GM12891 (cell line): ENCODE measurements at places on chromosomes 16 and 17.

DNA sequence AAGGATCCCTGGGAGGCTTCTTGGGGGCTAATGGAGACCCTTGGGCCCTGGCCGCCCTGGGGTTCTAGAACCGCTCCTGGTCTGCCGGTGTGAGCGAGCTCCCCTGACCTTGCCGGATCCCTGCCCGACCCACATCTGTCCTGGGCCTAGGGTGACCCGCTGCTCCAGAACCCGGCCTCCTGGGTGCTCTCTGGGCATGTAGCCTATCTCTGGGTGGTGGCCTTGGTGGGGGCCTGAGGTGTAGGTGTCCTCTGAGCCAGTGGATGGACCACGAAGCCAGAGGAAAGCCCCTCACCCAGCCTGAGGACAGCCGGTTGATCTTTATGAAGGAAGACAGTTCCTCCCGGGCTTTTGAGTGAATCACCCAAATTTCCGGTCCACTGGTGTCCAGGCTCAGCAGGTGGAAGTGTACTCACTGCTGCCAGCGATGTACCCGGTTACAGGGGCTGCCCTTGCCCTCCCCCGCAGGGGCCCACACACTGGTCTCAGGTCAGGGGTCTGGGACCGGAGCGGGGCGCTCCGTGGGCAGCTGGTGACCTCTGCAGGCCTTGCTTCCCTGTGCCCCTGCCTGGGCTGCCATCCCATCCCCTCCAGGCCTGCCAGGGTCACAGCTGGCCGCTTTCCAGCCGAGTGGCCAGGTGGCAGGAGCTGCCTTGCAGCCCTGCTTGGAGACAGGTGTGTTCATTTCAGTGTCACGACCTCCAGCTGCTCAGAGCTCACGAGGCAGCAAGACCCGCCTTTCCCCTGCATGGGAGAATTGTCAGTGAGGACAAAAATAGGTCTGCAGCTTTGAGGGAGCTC, 10.5 kb upstream of the GSE1 start:
- no peak for DNase-seq

DNA sequence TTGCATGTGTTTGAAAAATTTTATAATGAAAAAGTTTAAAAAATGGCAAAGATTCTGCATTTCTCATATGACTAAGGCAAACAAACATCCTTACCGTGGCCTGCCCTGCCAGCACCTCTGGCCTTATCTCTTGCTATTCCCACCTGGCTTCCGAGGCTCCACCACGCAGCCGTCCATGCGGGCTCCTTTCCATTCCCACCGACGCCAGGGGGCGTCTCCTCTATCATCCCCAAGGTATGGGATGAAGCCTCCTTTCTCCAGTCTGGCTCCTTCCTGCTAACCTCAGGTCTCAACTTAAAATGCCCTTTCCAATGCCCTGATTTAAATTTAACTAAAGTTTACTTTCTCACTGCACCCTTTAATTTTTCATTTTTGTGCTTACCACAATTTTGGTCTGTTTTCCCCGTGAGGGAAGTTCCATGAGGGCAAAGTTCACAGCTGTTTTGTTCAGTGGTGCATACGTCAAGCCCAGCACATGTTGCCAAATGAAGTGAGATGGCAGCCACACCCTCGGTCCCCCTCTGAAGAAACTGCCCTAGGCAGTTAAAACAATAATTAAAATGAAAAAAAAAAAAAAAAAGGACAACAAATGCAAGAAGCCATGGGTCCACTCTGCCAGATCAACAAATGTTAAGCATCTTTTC, 13.3 kb upstream of the SDK2 start:
- DNase-seq: no peak

DNA sequence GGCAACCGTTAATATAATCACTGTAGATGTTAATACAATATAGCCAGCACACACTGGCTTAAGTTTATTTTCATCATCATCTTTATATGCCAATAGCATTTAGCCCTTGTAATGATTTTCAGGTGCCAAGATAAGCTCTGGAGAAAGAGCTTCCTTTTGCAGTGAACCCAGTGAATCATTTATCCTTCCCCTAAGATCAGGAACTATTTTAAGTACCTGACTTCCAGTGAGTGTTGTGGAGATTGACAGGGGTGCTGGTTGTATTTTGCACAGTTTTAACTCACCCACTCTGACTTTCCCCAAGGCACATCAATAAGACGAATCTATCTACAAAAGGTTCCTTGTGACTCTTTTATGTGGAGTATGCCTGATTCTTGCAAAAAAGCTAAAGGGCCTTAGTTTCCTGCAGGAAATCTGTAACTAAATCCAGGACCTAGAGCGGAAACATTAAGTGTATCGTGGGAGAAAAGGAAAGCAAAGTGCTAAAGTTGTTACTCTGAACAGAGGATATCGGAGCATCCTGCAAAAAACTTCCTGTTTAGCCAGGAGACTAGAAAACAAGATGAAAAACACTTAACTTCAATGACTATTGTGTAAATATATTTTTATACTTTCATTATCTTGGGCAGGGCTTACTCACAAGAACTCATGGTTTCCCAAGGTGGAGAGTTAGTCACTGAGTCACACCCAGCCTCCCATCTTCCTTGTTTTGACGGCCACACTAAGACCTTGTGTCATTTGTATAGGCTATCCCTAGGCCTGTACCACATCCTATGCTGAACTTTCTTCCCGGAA, 183.6 kb downstream of the MAP2K6 start:
- DNase-seq: no peak

DNA sequence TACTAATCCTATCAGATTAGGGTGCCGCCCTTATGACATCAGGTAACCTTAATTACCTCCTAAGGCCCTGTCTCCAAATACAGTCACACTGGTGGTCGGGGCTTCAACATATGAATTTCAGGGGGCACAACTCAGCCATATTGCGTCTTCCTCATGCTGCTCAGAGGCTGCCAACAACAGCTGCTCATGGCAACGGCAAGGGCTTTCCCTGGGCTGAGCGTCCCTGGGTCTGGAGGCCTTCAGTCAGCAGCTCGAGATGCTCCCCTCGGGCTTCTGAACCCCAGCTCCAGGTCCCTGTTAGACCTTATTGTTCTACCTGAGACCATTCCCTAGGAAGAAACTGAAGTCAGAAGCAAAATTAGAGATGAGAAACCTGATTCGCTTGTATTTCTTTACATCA, 157.2 kb downstream of the TMEM132E start:
- DNase-seq: no peak

DNA sequence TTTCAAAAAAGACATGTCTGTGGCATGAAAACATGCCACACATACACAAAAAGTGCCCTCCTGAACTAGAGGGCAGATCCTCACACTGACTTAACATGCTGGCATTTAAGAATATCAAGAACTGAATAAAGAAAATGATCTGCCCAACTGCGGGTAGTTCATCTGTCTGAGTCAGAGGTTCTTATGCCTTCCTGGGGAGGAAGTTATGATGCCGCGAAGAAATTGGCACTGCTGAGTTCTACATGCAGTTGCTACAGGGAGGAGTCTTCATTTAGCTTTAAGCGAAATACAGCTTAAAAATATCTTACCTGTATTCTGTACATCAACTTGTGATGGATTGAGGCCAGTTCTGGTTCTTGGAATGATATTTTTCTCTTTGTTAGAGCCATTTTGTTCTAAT, 6.3 kb downstream of the ALDH3A2 start:
- DNase-seq: no peak

GRCh38 chr16:31531096-31531495, 3.4 kb downstream of the AHSP start:
- no peak for DNase-seq

DNA sequence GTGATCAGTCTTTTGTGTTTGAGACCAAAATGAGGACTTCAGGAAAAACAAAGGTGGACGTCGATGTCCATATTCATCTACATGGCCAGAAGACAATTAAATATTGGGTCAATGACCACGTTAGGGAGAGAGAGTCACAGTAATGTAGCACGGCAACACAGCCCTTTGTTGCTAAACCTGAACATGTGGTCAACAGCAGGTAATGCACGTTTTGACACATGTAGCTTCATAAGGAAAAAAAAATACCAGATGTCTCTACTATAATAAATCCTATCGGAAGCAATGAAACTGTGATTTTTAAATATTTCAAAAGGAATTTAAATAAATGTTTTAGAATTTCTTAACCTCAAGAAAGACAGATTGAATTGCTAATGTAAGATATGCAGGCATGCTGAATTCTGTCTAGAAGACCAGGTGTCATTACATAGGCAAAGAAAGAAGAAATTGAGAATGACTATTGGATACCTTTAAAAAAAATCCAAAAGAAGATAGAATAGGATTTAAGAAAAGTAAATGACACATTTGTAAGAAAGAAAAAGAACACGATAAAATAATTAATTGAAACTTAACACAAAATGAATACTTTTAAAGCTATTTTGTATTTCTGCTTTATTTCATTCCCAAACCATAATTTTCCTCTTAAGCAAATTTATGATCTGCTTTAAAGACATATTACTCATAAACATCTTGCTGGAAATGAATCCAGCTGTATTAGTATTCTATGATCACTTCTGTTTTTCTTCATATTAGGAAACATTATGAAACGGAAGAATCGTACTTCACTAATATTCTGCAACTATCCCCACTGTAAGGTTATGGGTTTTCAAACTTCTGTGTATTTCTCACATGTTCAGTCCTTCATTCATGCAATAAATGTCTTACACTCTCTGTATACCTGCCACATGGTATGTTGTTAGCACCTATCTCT, 30.1 kb downstream of the ABCA8 start:
- no peak for DNase-seq

- DNase-seq: no peak
Observed at GRCh38 chr16:383326-384051, 1.7 kb upstream of the PGAP6 start.

GRCh38 chr16:59039066-59039720, 305.1 kb upstream of the GOT2 start:
- no peak for DNase-seq

DNA sequence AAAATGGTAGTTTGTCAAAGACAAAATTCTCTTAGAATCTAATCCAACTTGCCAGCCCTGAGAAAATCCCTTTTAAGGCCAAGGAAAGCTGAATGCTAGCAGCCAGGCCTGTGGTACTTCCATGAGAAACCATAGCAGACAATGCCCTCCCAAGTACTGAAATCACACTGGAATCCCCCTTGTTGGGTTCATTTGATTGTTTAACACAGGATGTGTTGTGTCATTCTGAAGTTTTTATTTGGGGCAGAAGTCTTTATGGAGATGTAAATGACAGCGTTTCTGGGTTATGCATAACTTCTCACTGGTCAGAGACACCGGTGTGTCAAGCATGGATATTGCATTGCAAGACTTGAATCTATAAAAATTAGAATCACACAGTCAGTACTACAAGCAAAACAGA, 6.0 kb upstream of the ARL2BP start:
- DNase-seq: no peak

GRCh38 chr16:31213877-31214707, at the start of gene TRIM72:
Gene TRIM72, plus strand, starts transcription at chr16:31214119. Its CDS starts 620 bp downstream, at chr16:31214739.
- DNase-seq: no peak

DNA sequence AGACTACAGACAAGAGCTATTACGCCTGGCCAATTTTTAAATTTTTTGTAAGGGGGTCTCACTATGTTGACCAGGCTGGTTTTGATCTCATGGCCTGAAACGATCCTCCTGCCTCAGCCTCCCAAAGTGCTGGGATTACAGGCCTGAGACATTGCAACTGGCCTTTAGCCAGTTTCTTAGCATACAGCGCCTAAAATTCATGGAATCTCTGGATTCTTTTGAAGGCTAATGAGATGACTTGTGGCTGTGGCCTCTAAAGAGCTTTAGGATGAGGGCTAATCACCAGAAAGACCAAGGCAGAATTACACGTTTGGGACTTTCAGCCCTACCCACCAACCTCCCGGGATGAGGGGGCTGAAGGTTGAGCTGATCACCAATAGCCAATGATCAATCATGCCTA, 34.6 kb downstream of the AKAP10 start:
- DNase-seq: no peak

DNA sequence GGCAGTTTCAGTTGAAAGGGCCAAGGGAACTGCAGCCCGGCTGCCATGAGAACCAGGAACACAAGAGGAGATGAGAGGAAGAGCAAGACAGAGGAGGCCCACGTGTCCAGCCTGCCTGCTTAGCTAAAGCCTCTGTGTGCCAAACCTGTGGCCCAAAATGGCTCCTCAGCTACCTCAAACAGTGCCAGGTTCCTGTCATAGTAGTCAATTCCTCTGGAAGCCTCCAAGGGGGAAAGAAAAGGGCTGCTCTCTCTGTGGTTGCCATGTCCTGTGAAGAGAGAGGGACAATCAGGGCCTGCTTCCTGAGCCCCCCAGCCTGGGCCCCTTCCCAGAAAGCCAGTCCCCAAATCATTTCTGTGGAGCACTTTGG, 5.2 kb downstream of the SLC12A4 start:
- no peak for DNase-seq

- no peak for DNase-seq
Observed at GRCh38 chr17:7477392-7478275, 1.8 kb downstream of the ZBTB4 start.

- DNase-seq: no peak
Observed at GRCh38 chr16:8631818-8632465, 10.4 kb downstream of the METTL22 start.

GRCh38 chr17:20059728-20060188, 50.6 kb downstream of the SPECC1 start:
- DNase-seq: no peak

- no peak for DNase-seq
Observed at GRCh38 chr16:7335991-7336634, 3.5 kb downstream of the RBFOX1 start.

- no peak for DNase-seq
Observed at GRCh38 chr17:77085926-77086432, 54.8 kb upstream of the SEC14L1 start.

GRCh38 chr16:74449470-74449869, 28.2 kb upstream of the CLEC18B start:
- no peak for DNase-seq

DNA sequence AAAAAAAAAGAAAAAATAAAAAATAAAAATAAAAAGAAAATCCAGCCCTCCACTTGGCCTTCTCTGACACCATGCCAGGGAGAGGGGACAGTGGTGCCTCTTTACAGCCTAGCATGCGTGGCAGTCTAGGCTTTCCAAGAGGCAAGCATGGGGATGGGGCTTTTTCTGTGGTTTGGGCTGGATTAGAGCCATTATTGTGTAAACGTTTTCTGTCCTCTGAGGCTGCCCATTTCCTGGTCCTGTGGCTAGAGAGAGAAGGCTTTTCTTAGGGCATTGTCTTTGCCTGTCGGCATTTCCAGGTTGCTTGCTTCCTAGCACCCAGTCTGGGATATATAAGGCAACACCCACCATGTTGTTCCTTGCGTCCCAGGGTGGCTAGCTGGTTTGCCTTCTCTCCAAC, 2.7 kb upstream of the DHRS7B start:
- DNase-seq: no peak

DNA sequence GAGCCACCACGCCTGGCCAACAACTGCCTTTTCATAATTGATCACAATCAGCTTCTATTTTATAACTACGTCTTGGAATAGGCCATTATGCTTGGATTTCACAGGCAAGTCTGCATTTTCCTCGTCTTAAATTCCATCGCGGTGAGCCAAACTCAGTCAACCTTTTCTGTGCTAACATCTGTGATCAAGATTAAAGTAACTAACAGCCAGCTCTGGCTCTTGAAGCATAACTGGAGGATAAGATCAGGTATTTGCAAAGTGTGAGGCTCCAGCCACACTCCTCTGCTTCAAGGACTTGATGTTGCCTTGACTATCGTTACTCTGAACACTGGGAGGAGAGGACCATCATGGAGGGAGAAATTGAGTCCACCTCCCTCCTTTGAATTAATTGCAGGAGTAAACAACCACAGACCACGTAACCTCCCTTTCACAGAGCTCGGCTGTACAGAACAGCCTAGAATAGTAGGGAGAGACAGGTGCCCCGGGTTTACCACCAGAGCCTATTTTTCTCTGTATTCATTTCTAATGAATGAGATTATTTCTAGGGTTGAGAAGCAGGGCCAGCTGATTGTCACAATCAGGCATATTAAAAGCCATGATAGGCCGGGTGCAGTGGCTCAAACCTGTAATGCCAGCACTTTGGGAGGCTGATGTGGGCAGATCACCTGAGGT, 143.0 kb downstream of the XYLT1 start:
- DNase-seq: no peak
